NCI-H748 treated with DMSO at 0.1 percent for 48 hours (cell line): ENCODE measurements at places on chromosomes 11 and 22.

DNA sequence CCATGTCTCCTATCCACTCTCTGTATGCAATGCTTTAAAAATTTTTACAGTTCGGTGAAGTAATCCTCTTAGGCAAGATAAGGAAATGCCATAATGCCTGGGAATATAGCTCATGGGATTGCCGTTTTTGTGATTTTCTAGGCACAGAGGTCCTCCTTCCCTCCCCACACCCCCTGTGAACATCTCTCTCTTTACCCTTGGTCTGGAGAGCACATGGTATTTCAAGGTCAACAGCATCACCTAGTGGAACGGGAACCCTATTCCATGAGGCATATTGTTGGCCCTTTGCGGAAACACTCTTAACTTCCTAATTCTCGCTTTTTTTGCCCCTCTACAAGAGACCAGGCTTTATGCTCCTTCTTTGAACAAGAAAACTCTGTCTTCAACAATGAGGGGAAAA is 8.8 kb downstream of the NXPE4 start:
- DNase-seq = no peak

DNA sequence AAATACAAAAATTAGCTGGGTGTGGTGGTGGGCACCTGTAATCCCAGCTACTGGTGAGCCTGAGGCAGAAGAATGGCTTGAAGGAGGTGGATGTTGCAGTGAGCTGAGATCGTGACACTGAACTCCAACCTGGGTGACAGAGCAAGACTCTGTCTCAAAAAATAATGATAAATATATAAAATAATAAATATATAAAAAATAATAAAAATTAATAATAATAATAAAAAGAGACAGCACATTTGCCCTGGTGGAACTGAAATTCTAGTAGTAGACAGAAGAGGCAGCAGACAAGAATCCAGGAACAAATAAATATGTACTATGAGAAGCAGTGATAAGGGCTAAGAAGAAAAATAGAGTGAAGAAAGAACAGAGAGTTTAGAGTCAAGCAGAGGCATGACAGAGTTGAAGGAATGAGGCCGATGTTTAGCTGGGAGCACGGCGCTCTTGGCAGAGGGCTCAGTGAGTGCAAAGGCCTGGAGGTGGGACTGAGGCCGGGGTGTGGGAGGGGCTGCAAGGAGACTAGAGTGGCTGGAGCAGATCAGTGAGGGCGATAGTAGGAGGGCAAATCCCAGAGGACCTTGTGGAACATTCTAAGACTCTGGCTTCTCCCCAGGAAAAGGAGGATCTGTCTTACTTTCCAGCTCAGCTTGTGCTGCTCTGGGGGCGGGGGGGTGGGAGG is 410.3 kb downstream of the MN1 start:
- DNase-seq = no peak

- no peak for DNase-seq
Measured at GRCh38 chr22:23388517-23388890, 191.6 kb downstream of the IGLL1 start.

DNA sequence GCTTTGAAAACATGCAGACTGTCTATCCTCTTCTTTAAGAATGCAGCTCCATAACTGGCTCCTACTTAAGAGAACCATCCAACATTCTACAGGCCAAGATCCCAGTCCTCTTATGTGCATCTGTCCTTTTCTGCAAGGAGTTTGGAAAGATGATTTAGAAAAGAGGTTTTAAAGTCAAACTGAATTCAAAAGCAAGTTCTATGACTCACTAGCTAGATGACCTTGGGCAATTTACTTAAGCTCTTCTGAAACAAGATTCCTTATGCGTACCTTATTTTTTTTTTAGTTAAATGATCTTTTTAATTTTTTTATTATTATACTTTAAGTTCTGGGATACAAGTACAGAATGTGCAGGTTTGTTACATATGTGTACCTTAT is 29.2 kb downstream of the GUCY1A2 start:
- DNase-seq = no peak

GRCh38 chr11:102121329-102121728 is 11.1 kb downstream of the YAP1 start:
- no peak for DNase-seq

GRCh38 chr11:65416341-65416824 is 6.2 kb upstream of the NEAT1 start:
- peak; percentile 56 for DNase-seq

DNA sequence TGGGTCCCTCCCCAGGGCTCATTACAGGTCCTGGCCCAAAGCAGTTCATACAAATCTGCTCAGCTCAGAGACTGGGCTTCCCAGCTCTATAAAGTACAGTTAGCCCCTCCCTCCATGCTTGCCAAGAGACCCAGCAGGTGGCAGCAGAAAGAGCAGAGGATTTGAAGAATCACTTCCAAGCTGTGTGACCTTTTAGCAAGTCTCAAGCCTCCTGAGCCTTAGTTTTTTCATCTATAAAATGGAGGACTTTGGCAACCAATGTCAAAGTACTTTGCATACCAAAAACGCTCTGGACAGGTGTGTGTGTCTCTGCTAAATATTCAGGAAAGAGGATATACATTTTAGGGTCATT is 26.6 kb downstream of the RELT start:
- DNase-seq = no peak

GRCh38 chr11:10317776-10318526 is 13.1 kb downstream of the ADM start:
- DNase-seq = no peak

GRCh38 chr11:15714641-15715399 is 600.1 kb downstream of the INSC start:
- DNase-seq = peak; percentile 99

- DNase-seq = no peak
Measured at GRCh38 chr11:124732230-124732629, 7.5 kb upstream of the NRGN start.

DNA sequence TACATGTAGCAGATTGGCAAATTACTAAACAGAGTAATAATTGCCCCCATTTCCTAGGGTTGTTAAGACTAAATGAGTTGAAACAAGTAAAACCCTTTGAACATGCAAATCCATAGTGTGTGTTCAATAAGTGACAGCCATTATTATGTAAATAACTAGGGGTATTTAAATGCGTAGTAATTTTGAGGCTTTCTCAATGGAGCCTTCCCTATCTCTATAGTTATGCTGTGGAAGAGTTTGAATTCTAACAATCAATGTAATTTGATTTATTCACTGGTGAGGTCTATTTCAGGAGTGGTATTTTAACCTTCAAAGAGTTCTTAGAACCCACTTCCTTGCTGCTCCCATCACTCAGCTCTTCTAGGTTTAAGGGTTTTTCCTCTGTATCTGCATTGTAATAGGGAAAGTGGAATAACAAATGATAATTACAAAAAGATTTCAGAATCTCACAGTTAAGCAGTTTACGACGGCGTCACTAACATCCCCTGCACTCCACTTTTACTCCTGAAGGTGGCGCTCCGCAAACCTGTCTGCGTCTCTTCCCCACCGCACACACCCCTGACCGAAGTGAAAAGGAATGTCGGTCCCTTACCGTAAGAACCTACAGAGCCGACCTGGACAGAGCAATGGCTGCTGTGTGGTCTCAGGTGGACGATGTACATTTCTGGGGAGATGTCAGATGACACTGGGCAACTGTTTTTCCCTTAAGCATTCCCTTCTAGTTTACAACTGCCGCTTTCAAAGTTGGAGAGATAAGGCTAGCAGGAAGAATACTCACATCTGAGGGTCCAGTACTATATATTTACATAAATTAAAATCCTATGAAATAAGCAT is 80.8 kb downstream of the ZC3H12C start:
- DNase-seq = peak; percentile 10

- no peak for DNase-seq
Measured at GRCh38 chr11:73053964-73054363, 88.2 kb downstream of the FCHSD2 start.

- peak; percentile 61 for DNase-seq
Measured at GRCh38 chr11:92329137-92329536, 104.5 kb downstream of the FAT3 start.

GRCh38 chr11:36574486-36574885 is 6.7 kb downstream of the RAG1 start:
- DNase-seq = no peak

DNA sequence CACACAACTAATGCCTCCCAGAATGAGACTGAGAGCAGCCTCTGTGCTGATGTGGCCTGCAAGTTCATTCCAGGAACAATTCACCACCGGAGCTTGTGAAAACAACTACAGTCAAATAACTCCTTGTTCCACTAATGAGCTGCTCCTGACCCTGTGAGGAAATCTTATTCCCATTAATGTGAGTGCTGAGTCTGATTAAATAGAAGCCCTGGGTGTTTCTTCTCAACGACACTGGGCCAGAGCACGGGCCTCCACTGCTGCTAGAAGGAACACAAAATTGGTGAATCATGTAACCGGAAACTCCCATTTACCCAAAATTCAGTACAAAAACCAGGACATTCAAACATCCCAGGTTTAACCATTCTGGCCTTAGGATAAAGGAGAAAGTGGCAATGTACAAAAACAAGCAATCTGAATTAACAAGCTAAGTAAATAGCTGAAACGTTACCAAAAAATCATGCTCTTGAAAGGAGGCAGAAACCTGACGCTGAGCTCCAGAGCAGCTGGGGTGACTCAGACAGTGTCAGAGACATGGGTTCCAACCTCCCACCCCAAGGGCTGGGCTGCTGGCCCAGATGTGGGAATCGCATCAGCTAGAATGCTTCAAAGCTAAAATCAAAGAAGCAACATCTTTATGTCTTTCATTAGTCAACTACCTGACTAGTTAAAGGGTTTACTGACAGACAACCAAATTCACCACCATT is 26.7 kb downstream of the SERGEF start:
- no peak for DNase-seq

DNA sequence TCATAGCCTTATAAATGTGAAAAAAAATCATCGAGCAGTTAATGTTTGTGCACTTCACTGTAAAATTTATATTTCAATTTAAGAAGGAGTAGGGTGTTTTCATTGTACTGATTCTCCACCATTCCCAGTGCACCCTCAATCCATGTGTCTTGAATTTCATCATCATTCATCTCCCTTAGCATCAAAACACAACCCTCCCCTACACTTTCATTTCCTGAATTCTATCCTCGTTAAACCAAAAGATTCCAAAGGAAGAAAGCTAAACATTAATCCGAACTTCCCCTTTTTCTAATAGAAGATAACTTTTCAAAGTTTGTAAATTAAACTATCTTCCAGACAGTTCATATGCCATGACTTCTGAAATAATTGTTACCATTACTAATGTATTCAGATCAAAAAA is 34.1 kb upstream of the OR8B8 start:
- no peak for DNase-seq

GRCh38 chr11:69280994-69281393 is 13.0 kb upstream of the MYEOV start:
- DNase-seq = no peak

DNA sequence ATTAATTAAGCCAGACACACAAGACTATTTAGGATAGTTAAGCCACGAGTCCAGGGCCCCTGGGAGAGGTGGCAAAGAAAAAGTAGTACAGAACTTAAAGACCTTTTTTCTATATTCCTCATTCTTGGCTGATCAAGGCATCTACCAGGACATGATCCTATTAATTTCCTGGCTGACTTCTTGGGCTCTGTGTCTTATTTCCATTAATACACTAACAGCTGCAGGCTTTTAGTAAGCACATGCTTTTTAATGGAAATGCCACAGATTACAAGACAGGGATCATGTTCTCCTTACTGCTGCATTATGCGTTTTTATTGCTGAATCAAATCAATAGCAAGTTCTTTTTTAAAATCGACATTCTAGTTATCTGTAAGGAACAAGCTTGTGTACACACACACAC is 35.2 kb downstream of the BTG4 start:
- no peak for DNase-seq

DNA sequence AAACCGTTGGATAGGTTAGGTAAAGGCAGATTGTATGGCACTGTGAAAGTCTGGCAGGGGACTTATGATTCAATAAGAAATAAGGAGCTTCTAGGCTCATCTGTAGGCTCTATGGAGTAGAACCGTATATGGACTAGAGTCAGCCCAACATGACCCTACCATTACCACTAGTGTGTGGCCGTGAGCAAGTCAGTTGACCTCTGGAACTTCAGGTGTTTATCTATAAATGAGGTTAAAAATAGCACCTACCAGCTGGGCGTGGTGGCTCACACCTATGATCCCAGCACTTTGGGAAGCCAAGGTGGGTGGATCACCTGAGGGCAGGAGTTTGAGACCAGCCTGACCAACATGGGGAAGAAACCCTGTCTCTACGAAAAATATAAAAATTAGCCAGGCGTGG is 4.4 kb downstream of the HINFP start:
- no peak for DNase-seq

DNA sequence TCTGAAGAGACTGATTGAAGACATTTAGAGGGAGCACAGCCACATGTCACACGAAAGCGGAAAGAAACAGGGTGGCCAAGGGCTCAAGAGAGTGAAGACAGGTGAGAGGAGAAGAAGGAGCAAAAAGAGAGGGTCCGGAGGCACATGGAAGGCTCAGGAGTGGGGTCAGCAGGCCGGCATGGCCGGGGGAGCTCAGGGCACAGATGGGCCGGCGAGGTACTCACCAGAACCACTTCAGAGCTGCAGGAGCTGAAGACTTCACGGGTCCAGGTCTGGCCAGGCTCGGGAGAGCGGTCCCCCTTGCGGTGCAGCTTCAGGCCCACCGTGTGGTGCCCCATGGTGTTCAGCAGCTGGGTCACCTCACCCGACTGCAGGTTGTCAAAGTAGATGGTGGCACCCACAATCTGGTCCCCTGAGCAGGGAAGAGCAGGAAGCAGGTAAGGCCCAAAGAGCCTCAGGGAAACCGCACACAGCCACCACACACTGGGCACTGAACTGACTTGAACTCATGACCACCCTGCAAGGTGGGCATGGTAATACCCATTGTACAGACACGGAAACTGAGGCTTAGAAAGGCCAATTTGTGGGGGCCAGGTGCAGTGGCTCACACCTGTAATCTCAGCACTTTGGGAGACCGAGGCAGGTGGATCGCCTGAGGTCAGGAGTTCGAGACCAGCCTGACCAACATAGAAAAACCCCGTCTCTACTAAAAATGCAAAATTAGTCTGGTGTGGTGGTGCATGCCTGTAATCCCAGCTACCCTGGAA is 11.6 kb downstream of the AHNAK start:
- no peak for DNase-seq

- DNase-seq = peak; percentile 43
Measured at GRCh38 chr11:57277845-57278720, 41.0 kb upstream of the APLNR start.

DNA sequence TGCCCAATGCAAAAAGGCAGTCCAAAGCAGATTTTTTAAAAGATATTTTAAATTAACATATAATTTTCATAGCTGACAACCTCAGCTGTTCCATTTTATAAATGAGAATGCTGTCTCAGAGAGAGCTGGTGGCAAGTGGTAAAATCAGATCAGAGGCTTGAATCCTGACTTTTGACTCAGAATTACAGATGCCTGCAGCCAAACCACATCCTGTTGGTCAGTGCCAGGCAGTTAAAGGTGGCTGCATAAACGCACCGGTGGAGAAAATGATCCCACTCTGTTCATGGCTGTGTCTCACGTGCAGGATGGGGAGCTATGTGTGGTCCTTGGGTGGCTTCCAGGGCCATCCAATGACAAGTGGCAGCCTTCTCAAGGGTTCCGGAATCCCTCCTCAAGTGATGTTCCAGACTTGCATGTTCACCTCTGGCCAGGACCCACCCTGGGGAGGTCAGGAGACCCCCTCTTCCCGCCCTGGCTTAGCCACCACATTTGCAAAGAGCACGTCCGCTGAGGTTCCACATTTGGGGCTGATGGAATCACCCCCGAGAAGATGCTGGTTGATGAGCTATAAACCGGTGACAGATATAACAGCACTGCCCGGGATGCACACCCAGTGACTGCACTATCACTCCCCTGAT is 155.5 kb downstream of the SHANK2 start:
- no peak for DNase-seq
